B cell (primary cell): ENCODE measurements at places on chromosomes 3 and 15. TPM values are rescaled to one million over a fixed set of nuclear protein-coding genes. Genes with fewer than 3 reads are reported as not detected.

DNA sequence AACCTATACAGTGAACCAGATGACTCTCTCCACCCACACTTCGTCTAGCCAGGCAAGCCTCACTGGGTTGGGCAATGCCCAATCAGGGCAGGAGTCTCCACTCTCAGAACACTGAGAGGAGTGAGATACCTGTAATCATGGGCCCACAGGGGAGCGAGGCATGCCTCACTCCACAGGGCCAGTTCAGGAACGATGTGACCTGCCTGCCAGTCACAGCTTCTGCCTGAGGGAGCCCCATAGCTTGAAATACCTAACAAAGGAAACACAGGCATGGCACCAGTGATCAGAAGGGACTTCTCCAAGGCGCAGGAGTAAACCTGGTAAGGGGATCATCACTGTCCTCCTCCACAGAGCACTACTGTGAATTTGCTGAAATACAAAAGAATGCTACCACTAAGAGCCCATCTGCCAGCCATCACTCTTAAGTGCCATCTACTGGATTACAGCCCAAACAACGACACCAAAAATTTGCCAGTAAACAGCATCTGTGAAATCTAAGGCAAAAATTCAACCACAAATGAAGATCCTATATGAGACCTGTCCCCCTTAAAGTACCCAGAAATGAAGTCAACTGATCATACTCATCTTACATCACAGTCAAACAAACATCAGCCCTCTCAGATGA, 689.9 kb upstream of the SEMA6D start:
- no peak for DNase-seq

GRCh38 chr3:54630101-54630623, 297.7 kb downstream of the LRTM1 start:
- DNase-seq = no peak

- DNase-seq = no peak
Measured at GRCh38 chr3:98589331-98590036, 3.9 kb downstream of the CPOX start.

DNA sequence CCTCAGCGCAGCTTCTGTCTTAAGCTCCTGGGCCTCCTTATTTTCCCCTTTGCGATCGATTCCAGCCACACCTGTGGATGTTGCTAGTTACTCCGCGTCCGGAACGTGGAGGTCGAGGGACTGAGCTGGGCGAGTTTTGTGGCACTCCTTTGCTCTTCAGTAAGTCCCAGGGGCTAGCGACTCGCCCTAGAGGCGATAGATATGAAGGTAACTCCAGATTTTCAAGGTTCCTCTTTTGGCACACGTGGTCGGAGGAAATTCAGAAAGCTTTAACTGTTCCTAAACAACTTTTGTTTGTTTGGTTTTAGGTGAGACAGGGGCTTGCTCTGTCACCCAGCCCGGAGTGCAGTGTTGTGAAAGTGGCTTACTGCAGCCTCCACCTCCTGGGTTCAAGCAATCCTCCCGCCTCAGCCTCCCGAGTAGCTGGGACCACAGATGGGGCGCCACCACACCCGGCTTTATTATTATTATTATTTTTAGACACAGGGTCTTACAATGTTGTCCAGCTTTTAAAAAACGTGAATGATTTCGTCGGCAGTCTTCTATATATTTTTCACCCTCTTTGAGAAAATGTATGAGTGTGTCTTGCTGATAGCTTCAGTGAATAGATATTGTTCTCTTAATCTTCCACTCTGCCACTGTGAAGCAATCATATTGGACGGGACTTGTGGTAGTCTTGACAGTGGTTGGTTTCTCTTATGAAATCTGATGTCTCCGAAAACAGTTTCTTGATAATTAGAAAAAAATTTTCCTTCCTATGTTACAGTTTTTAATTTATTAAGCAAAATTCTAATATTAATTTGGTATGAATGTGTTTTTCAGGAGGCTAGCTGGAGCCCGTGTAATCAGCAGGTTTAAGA, 785 bp downstream of the MFSD1 start:
- peak; percentile 75 for DNase-seq

DNA sequence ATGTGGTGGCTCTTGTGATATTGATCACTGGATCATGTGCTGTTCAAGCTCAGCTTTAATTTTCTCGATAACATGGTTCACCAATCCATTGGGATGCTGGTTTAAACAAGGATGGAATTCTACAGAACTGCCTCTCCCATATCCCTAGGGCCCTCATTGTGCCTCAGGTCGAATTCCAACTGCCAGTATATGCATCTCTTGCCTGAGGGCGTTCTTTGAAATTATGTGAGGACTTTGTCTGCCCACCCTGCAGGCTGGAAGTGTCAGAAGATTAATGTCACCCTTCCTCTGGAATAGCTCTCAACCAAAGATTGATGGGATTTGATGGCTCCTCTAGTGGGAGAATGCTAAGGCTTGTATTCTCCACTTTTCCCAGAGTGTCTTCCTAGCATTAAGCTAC, 175.6 kb upstream of the GALNT15 start:
- no peak for DNase-seq

The SLC12A8 gene
- total RNA-seq = 0.57 and 0.95 TPM in 2 replicates

GRCh38 chr15:34470091-34470490, 32.5 kb upstream of the GOLGA8A start:
- DNase-seq = no peak

DNA sequence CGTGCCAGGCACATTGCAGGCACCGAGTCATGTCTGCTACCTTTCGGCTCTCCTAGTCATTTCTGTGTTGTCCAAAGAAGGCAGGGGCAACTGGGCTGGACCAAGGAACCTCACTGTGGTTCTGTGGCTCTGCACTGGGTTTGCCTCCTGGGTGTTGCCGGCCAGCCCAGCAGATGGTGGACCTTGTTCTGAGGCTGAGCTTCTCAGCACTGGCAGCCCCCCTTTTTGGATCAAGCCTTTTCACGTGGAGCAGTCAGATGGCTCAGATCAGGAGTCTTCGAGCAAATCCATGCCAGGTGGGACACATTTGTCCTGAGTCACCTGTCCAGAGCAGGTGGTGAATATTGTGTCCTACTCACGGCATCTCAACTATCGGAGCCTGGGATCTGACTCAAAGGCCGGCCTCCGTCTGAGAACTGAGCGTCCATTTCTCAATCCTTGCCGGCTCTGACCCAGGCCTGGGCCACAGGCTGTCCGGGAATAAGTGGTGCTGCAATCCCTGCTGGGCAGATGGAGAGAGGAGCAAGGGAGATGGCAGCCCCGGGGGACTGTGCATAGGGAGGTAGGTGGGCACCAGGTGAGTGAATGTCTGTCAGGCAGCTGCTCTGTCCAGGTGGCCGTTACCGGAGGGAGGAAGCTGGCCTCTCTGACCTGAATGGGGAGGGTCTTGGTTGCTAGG, at the start of gene IL16:
Gene IL16, plus strand, starts transcription at position 304 of the 679 bp plus-strand sequence. CDS start 28,521 bp downstream, outside the sequence.
- DNase-seq = no peak

The AADAC gene
- not detected in 2 replicates for total RNA-seq

GRCh38 chr3:55000546-55000945, 72.7 kb upstream of the LRTM1 start:
- DNase-seq = no peak

The C3orf22 gene
- not detected in 2 replicates for total RNA-seq

GRCh38 chr3:2578560-2578959, 479.9 kb downstream of the CNTN4 start:
- DNase-seq = no peak

DNA sequence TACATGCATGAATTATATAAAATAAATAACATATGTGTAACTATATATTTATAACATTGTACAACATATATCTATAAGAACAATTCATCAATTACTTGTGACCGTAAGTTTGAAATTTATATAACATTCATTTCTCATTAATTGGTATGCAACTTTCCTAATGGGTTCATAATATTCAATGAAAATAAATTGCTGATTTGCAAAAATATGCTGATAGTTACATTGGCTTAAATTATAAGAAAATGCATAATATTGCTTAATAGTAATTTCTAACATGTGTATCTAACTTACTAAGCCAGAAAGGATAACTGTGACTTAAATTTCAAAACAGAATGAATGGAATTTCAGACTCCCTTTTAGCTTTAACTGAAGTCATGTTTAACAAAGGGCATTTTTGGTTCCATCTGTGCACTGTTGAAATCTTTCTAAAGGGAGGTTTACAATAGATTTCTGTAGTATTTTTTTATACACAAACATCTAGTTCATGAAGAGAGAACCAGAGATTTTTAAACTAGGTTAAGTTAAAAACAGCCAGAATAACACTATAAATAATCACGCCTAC, 310.9 kb downstream of the TBC1D5 start:
- DNase-seq = no peak
